Activated effector memory CD4-positive, alpha-beta T cell treated with Interleukin-2 at 50 U/mL for 16 hours (primary cell): ENCODE measurements at places on chromosomes 5 and 9.
A peak's percentile ranks its signal among the peaks of the same experiment; 100 is the strongest.

DNA sequence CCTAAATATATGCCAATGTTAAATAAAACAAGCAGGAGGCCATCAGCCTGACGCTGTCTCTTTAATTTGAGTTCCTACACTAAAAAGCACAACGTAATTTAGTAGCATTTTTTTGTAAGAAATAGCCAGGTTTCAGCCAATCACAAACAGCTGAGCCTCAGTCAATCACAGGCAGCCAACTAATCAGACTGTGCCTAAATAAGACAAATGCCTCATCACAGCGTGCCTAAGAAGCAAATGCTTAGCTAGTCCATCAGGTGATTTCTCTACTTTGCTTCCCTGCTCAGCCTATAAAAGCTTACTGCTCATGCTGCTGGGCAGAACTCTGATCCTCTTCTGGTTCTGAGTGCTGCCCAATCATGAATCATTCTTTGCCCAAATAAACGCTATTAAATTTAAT lies 38.3 kb upstream of the RORB start:
- DNase-seq, result no peak

GRCh38 chr9:108105885-108106284 lies 616.3 kb upstream of the KLF4 start:
- DNase-seq, result no peak

DNA sequence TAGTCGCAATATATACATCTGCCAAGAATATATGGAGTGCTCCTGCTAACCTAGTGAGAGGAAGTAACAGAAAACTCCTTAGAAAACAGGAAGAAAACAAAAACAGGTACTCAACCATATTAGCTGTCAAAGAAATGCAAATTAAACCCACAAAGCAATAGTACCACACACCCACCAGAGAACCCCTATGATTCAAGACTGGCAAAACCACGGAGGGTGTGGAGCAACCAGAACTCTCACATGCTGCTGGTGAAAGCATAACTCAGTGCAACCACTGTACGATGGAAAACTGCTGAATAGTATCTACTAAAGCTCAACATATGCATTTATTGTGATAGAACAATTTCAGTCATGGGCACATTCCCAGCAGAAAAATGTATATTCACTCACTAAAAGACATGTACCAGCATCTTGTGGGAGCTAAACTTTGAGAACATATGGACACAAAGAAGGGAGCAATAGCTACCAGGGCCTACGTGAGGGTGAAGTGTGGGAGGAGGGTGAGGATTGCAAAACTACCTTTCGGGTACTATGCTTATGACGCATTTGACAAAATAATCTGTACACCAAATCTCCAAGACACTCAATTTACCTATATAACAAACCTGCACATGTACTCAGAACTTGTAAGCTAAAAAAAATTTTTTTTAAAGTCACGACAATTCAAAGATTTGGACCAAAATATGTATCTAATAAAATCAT lies 34.0 kb downstream of the PTPN3 start:
- DNase-seq, result no peak

- DNase-seq, result no peak
Measured at GRCh38 chr9:114284316-114285060, 38.4 kb upstream of the ORM1 start.

- peak; percentile 30 for DNase-seq
Measured at GRCh38 chr9:137705443-137705863, 86.6 kb downstream of the EHMT1 start.

DNA sequence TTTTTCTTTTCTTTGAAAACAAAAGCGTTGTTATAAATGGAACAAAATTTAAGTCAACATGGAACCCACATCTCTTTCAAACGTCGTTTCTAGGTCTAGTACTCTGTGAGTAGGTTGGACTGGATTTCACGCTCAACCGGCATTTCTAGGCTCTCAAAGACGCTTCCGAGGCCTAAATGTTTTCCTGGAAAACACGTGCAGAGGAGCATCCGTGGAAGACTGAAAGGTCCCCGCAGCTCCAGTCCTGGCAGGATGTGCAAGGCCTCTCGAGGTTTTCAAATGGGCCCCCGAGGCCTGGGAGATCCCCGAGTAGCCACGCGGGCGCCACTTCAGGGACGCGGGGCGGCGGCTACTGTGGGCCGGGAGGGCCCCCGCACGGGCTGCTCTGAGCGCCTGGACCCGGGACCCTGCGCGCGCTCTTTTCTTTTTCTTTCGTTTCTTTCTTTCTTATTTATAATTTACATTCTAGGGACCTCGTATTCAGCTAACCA lies 4.2 kb upstream of the IRX2 start:
- no peak for DNase-seq

DNA sequence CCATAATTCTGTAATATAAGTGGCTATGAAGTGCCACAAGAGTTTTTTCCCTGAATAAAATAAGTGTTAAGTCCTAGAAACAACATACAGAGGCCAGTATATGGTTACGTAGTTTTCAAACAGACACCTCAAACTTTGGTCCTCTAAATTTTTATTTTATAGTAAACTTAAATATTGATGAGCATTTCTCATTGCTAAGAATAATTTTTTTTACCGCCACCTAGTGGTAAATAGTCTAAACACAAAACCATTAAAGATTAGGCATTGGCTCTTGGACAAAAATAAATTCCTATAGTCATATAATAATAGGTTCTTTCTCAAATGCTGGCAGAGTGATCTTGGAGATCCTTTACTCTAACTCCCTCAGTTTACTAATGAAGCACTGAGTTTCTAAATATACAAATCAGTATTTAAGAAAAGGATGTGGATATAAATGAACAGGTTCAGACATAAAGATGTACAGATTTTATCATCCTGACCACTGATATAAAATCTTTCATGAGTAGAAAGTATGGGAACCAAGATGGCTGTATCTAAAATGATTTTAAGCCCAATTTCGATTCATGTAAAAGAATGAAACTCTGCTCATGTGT lies 136.2 kb downstream of the FANCC start:
- DNase-seq, result no peak
